Nucleus accumbens (tissue), 56 donors: ENCODE measurements at places on chromosomes 5 and 9.

GRCh38 chr5:80054682-80055081, 19.5 kb downstream of the THBS4 start:
- DNase-seq = no peak

GRCh38 chr5:150329038-150329437, 26.3 kb upstream of the ARSI start:
- DNase-seq = no peak

DNA sequence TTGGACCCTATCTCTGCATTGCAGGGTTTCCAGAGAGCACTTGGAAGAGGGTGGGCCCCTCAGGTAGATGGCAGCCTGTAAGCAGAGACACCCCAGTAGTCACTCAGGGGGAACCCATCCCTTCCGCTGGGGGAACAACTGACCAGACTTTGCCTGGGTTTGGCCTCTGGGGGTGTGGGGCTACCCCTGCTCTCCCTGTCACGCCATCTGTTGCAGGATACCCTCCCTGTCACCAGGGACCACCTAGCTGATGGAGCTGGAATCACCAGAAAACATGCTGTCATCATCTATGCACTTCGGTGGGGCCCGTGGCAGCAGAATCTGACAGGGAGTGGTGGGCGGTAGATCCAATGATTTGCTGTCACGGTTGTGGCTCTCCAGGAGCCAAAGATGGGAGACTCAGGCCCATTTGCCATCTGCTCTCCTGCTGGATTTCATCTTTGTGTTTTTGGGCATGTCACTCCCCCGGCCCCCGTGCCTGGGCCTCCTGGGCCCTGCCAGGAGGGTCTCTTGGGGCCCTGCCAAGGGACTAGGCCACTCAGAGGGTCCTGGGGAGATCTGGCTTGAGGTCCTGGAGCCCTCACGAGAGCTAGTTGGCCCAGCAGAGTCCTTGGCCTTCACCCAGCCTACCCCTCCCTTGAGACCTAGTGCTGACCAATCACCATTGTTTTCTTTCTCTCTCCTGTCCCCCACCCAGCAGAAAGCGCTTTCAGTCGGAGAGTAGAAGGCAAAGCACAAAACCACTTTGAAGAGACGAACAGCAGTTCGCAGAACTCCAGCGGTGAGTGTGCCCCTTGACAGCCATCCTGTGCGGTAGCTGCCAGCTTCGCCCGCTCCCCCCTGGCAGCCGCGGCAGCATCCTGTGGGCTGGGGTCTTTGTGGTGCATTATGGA, 45.9 kb downstream of the AMBP start:
- DNase-seq = no peak

DNA sequence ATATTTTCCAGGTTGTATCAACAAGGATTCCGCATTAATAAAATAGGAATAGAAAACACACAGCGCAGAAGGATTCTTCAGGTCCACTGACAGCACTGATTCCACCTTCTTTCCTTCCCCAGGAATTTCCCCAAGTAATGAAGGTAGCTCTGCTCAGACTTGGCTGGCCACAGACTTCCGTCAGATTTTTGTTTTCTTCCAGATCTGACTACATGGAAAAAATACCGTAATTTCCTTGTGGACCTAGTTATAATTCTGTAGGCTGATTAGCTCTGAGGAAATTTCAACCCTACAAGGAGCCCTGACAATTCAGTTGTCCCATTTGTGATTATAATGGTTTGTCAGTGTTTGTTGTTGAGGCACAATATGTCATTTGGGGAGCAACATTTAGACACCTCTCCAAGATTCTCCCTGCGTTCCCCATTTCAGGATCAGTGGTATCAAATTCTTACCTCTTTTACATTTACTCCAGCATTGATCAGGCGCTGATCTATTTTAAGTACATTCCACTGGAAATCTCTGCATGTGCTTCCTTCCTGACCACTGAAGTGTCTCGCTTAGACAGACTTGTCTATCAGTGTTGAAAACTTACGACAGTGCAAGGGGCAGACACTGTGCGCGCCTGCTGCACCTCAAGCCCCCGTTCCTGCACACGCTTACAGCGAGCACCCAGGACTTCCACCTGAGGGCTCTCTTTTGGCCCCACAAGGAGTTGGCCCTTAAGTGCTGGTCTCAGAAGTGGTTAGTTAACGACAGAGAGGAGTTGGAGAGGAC, 94.8 kb downstream of the LHFPL2 start:
- DNase-seq = no peak

GRCh38 chr9:120640380-120640779, 60.4 kb upstream of the CDK5RAP2 start:
- no peak for DNase-seq

DNA sequence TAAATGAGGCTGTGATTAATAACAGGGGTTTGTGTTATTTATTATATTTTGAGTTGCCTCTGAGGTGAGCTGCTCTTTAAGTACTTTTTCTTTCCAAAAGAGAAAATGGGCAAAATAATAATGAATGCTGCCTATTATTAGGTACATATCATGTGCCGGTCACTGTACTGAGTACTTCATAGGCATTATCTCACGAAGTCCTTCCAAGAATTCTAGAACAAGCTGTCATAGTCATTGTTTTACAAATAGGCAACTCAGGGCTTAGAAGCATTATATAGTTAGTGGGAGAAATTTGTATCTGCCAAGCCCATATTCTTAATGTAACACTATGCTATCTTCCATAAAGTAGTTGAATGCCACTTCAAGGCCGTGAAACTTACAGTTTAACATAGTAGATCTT, 628.7 kb downstream of the CCDC171 start:
- no peak for DNase-seq

DNA sequence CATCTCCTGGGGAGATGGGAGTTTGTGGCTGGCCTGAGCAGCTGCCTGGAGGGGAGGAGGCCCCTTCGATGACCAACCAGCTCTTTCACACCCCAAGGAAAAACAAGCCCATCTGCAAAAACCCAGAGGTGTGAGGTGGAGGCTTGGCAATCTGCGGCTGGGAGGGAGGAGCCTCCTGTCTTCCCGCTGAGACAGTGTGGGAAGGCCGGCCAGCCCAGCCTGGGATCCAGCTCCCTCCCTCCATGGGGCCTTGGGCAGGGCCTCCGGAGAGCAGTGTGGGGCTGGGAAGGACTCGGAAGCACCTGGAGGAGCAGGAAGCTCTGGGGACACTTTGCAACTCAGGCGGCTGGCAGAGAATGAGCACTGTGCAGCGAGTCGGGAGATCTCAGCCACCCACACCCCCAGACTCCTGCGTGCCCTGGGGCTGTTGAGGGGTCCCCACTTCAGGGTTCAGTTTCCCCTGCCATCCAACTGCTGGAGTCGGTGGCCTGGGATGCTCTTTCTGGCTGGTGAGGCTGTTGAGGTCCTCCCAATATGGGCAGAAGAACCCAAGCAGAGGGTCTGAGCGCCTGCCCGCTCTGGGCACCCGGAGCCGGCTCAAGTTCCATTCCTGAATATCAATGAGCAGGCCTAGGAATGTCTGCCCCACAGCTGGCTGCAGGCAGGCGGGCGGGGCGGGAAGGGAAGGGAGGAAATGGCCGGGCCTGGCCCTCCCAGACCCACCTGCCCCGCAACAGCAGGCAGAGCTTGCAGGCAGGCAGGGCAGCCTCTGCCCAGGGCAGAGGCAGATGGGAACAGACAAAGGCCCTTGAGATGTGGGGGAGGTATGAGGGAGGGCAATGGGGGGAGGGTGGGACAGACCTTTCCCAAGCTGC, 101.1 kb downstream of the FGF18 start:
- no peak for DNase-seq

DNA sequence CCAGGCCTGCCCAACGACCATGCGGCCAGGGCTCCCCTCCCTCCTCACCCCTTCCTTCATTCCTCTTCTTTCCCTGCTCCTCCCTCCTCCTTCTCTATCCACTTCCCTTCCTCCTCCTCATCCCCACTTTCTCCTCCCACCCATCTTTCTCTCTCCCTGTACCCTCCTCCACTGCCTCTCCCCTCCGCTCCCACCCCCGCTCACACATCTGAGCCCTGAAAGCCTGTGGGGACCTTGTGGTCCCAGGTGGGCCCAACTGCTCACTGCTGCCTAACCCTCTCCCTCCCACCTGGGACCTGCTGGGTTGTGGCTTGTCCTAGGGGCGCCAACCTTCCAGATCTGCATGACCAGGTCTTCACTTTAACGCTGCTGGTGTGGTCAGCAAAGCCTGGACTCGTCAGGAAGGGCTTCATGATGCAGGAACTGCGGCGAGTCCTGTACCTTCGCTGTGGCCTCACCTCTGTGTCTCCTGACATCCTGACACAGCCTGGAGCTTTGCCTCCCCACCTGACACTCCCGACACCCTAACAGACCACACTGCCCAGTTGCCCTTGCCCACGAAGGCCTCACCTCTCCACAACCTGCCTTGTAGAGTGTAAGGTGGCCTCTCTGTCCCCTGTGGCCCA, 34.6 kb downstream of the C5orf15 start:
- no peak for DNase-seq

DNA sequence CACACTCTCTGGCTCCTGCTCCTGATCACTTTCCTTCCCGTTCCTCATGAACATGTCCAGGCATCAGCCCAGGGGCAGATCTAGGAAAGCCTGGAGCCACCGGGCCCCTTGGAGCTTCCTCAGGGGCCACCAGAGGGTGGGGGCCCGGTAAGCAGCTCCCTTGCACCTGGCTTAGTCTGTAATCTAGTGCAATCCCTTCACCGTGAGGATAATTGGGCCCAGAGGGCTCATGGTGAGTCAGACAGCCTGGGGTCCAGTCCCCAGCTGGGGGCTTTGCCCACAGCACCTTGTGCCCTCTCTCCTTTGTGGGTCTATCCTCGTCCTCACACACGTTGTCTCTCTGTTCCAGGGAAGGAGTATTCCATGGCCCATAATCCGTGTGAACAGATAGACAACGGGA, 10.4 kb upstream of the ALDH1B1 start:
- no peak for DNase-seq
